ENCODE measurements at places on chromosomes 6 and 20. TPM values are rescaled to one million over a fixed set of nuclear protein-coding genes. Genes with fewer than 3 reads are reported as not detected.

GRCh38 chr6:72760114-72760793 lies 138.4 kb downstream of the KCNQ5 start:
- no peak for DNase-seq

DNA sequence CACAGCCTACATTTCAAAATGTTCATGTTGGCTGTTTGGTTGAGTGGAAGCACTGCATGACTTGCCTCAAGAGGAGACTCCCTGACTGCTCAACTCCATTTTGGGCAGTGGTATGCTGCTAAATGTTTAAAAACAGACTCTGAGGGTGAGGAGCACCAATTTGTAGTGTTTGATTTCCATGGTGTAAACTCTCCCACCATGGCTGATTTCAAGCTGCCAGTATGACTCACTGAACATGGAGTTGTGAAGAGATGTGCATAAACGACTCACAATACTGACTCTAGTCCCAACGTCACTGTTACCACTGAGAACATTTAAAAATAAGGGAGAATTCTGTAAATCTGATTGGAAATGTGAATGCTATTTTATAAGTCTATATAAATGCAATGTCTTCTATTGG lies 70.4 kb downstream of the BACH2 start:
- DNase-seq, result no peak

DNA sequence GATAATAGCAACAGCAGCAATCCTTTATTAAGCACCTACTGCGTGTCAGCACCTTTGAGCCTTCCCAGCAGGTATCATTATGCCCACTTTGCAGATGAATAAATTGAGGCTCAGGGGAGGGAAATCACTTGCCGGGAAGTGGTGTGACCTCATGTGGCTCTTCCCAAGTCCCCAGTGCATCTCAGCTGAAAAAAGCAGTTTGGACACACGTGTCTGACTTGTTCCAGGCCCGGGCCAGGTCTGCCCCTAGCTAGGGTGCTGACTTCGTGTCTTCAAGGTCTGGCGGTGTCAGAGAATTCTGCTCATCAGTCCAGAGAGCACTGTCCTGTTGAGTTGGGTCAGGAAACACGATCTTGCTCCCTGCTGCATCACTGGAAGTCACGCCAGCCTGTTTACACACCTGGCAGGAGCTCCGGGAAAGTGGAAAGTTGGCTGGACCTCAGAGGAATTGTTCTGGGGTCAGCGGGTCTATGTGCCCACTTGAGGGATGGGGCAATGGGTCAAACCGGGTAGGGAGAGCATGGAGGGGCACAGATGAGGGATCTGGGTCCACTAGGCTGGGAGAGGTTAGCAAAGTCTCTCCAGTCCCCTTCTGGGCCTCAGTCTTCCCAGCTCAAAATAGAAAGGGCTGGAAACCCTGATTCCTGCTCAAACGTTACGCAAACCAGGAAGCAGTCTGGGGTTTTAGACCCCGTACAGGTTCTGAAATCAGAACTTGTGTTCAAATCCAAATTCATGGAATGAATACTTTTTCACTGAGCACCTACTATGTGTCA lies 10.5 kb downstream of the SLC13A3 start:
- DNase-seq, result no peak

Gene PAX1
- total RNA-seq, result 0.35 TPM

Gene TREM1
- total RNA-seq, result 2.6 TPM

Gene PLCG1
- 66.6 TPM for total RNA-seq

Gene CST7
- 1.6 TPM for total RNA-seq

Measured in cardiac septum (tissue), 1 donor.